CD8-positive, alpha-beta T cell (primary cell): ENCODE measurements at places on chromosomes 4 and X. TPM values are rescaled to one million over a fixed set of nuclear protein-coding genes. Genes with fewer than 3 reads are reported as not detected.

The CENPVL2 gene
- total RNA-seq, result not detected

The CNOT6L gene
- 341 TPM for total RNA-seq

The TAF7L gene
- total RNA-seq, result not detected

The HERC6 gene
- total RNA-seq, result 8.2 TPM

The TMEM154 gene
- total RNA-seq, result 10.0 TPM

The NPY2R gene
- total RNA-seq, result not detected

The UGT2A1 gene
- total RNA-seq, result not detected

The CYTL1 gene
- total RNA-seq, result not detected
